ENCODE measurements at places on chromosomes 3 and 15.

- no peak for DNase-seq
These were observed 27.0 kb upstream of the AQP9 start for GRCh38 chr15:58110999-58111717.

DNA sequence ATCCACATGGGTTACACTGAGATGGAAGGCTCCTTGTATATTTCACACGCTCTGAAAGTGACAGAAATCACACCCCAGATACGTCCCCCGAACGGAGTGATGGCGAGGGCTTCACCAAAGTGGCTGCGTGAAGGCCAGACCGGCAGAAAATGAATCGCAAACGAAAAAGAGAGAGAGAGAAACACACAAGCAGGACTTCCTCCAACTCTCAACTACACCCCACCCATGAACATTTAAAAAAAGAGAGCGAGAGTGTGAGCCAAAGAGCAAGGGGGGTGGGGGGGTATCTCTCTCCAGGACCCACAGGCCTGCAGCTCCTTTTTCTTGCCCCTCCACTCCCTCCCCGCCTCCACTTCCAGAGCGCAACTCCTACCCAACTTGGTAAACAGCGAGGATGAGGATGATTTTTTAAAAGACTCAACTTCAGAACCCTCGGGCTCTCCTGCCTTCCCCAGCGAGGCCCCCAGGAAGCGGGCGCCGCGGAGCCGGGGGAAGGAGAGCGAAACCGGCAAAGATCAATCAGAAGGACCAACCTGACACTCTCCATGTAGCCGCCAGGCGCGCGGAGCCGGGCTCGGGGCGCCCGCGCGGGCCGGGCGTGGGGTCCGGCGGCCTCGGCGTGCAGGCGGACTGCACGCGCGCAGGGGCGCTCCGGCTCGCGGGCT is 519.1 kb downstream of the FOXP1 start:
- peak; percentile 64 for DNase-seq

GRCh38 chr3:30539206-30539605 is 67.2 kb upstream of the TGFBR2 start:
- DNase-seq = no peak

DNA sequence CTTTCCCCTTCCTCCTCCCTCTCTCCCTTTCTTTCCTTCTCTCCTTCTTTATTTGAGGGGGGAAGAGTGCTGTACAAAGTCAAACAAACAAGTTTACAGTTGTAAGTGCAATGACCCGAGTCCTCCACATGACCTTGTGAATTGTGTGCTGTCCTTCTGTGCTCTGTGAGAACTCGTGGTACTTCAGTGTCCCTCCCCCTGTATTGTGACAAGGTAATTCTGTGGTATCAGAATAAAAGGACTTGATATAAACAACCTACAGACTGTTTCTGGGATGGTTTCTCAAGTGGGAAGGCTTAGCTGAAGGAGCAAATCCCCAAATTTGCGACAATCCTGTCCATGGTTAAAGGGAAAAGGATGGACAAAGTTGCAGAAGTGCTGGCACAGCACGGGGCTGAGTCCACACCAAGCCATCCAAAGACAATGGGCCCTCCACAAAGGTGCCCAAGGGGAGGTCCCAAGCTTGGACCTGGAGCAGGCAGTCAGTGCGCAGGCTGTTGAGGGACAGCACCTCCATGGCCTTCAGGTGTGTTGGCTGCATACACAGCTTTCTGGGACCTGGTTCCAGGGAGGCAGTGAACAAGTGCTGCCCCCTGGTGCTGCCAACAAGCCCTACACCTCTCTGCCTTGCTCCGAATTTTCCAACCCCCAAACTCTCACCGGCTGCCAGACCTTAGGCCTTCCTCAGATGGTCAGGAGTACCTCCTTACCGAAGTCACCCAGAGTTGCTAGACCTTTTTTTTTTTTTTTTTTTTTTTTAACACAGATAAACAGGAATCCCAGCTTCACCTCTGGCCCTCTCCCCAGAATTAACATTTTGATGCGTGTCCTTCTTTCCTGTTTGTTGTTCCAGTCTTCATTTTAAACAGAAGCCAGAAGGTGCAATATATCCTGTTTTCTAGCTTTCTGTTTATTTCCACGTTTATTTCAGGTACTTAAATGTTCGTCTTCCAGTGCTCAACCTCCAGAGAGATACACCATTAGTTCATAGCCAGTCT is 2.6 kb upstream of the APEH start:
- peak; percentile 83 for DNase-seq

DNA sequence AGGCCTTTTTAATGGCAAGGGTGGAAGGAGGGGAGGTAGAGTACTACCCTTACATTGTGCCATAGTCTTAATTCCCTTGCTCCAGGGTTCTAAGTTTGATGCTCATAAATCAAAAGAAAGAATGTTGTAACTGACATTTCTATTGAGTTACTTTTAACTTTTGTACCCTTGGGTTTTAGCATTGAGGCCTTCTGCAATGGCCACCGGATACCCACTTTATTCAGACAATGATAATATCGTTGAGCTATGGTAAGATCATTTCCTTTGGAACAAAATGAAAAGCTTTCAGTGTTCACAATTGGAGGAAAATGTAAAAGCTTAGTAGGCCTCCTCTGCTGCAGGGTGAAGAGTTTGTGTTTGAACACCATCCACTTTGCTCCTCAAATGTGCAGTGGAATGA is 16.8 kb downstream of the CGNL1 start:
- DNase-seq = no peak

DNA sequence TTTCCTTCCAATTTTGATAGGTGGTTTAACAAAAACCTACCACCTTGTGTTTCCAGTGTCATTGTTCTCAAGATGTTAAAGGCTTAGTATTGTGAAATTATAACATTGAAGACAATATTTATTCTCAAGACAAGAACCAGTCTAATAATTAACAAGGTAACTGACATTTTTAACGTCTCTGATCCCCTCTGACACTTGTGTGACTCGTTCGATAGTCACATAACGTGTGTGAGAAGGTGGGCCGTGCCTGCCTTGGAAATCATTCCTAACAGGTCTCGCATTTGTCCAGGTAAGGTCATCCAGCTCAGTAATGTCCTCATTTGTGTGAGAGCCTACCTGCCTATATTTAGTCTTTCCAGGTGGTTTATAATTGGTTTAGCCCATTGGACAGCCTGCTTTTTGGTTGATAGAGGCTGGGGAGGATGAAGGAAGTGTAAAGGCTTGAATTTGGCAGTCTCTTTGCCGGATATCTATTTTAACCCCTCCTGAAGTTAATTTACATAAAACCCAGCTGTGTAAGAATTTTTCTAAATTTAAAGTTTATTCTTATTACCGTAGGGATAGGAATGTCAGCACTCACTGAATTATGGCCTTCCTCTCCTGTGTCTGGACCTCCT is 94.4 kb downstream of the AKAP13 start:
- DNase-seq = no peak

DNA sequence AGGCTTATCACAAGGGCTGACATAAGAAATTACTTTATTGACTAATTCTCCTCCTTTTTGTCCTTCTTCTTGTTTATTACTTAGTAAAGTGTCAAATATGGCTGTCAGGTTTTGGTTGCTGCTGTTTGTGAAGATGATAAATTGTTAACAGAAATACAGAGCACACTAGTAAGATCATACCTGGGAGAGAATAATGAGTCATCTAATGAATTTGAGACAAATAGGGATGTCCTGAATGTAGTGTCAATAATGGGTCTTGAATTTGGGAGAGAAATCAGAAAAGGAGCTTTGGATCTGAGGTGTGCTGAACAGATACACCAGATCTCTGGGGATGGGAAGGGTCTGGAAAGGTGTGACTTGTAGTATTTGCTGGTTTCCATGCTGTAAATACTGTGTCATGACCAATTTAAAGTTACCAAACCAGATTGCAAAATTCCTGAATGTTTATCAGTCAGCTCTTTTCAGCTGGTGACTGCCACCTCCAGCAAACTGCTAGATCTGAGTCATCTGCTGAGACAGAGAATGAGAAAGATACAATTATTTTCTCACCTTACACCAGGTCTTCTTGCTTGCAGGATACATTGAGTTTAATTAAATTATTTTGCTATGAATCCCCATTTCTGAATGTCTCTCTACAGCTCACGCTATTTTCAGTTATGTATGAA is 76.7 kb upstream of the SATB1 start:
- peak; percentile 55 for DNase-seq

GRCh38 chr3:44114142-44114541 is 127.5 kb upstream of the TOPAZ1 start:
- DNase-seq = peak; percentile 35

Measured in activated CD4-positive, alpha-beta T cell treated with anti-CD3 and anti-CD28 coated beads, Interleukin-2, Interleukin-6, amounts not matched to agents 100 ng/mL and 50 ng/mL, durations not matched to agents 16 hours and 8 hours (primary cell).